ENCODE measurements at places on chromosomes 12 and 14.
A peak's percentile ranks its signal among the peaks of the same experiment; 100 is the strongest.

GRCh38 chr12:58463051-58463450 is 457.3 kb downstream of the LRIG3 start:
- no peak overlapping the region for H3K4me3 ChIP-seq
- no peaks in the 10 kb centered on the region for H3K27me3 ChIP-seq
- no peaks in the 10 kb centered on the region for H3K36me3 ChIP-seq
- H3K27ac ChIP-seq, result no peak overlapping the region
- H3K4me1 ChIP-seq, result no peaks in the 10 kb centered on the region

- H3K36me3 ChIP-seq, result peaks cover 39% of the 10 kb centered on the region
- peaks cover 47% of the 10 kb centered on the region for H3K4me1 ChIP-seq
- no peak for DNase-seq
- H3K4me3 ChIP-seq, result no peak overlapping the region
- H3K27me3 ChIP-seq, result no peaks in the 10 kb centered on the region
- H3K27ac ChIP-seq, result no peak overlapping the region
Observed at GRCh38 chr12:6459004-6459337, 7.1 kb downstream of the TAPBPL start.

GRCh38 chr14:73223049-73223448 is 14.3 kb upstream of the PAPLN start:
- no peaks in the 10 kb centered on the region for H3K4me1 ChIP-seq
- H3K4me3 ChIP-seq, result no peak overlapping the region
- H3K27ac ChIP-seq, result no peak overlapping the region
- peaks cover 26% of the 10 kb centered on the region for H3K36me3 ChIP-seq

DNA sequence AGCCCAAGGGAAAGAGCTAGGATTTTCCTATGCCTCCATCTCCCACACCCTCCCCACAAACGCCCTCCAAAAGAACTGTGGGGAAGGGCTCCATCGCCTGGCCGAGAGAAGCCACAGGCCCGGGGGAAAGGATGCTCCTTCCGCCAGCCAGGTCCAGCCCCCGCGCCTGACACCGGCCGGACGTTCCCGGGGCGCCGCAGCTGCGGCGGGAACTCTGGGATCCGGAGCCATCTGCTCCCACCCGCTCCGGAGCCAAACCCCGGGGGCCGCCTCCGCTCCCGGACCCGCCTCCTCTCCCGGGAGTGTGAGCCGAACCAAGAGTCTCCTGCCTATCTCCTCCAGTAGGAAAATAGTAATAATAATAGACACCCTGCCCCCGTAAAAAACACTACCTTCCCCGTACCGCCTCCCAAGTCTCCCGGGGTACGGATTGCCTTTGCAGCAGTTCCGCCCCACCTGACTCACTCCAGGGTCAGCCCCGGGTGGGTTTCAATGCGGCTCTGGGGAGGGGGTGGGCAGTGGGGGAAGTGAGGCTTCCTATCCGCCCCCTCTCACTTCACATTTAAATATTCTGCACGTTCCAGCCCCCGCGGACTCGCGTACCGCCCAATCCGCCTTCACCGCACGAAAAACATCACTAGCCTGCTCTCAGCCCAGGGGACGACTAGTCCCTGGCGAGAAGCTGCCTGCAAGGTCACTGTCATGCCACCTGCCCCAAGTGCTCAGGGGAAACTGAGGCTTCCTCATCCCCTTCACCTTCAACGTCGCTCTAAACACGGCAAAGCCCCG is 2.4 kb downstream of the AGAP2 start:
- no peaks in the 10 kb centered on the region for H3K27me3 ChIP-seq
- no peak overlapping the region for H3K4me3 ChIP-seq
- no peak overlapping the region for H3K27ac ChIP-seq

GRCh38 chr12:103548622-103549601 is 38.2 kb upstream of the STAB2 start:
- no peaks in the 10 kb centered on the region for H3K27me3 ChIP-seq
- no peaks in the 10 kb centered on the region for H3K4me1 ChIP-seq
- peak; percentile 45 for DNase-seq
- H3K27ac ChIP-seq, result no peak overlapping the region

DNA sequence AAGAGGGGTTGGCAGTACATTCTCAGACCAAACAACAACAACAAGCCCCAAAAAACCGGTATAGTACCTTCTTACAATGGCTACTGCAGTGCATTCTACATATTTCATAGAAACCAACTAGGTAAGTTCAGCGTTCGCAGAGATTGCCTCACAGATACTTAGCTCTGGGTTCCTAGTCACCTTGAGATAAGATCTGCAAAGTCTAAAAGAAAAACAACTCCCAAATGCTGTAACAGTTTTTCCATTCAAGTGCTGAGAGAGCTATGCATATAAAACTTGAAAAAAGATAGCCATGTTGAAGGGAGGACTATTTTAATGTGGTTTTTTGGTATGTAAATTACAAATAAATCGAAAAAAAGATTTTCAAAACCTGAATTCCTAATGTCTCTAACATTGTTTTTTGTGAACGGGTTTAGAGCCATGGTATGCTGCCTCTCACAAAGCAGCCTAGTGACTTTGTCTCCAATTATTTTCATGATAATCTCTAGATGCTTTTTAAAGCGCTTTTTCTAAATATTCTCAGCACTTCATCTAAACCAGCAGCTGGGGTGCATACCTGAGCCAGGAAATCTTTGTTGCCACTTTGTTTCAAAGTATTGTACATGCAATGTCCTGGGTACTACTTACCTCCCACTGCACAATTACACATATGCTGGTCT is 56.6 kb upstream of the CRACR2A start:
- no peak overlapping the region for H3K27ac ChIP-seq
- H3K27me3 ChIP-seq, result no peaks in the 10 kb centered on the region
- no peak for DNase-seq
- no peaks in the 10 kb centered on the region for H3K4me1 ChIP-seq
- peaks cover 23% of the 10 kb centered on the region for H3K36me3 ChIP-seq
- no peak overlapping the region for H3K4me3 ChIP-seq

Data from effector memory CD4-positive, alpha-beta T cell (primary cell).